RWPE2 (cell line): ENCODE measurements at places on chromosomes 2 and 18.
A peak's percentile ranks its signal among the peaks of the same experiment; 100 is the strongest.

DNA sequence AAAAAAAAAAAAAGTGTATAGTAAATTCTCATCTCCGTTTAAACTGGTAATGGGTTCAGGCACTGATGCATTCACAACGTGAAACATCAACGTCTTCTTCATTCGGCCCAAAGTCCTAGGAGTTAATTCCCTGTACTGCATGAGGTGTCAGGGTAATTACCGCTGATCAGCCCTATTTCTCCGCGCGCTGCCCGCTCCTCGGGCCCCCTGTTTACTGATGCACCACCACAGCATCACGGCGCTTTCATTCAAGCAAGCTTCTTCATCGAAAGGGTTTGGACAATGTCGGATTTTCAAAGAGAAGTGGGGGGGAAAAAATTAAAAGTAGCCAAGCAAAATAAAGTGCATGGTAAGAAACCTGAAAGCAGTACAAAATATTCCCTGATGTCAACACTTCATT lies 352.0 kb upstream of the POU3F3 start:
- DNase-seq, result no peak
- no peak overlapping the region for H3K27ac ChIP-seq
- H3K27me3 ChIP-seq, result peaks cover 28% of the 10 kb centered on the region
- H3K4me1 ChIP-seq, result no peaks in the 10 kb centered on the region
- no peak overlapping the region for H3K4me3 ChIP-seq

- no peak overlapping the region for H3K4me3 ChIP-seq
- peaks cover 77% of the 10 kb centered on the region for H3K4me1 ChIP-seq
- no peaks in the 10 kb centered on the region for H3K36me3 ChIP-seq
- DNase-seq, result no peak
- H3K27ac ChIP-seq, result peak overlapping the region; percentile 95
These were observed 86.0 kb downstream of the CDC42EP3 start for GRCh38 chr2:37585295-37585908.

- no peak for DNase-seq
- no peak overlapping the region for H3K4me3 ChIP-seq
- no peaks in the 10 kb centered on the region for H3K27me3 ChIP-seq
These were observed 37.2 kb downstream of the NLRC4 start for GRCh38 chr2:32227492-32227891.

DNA sequence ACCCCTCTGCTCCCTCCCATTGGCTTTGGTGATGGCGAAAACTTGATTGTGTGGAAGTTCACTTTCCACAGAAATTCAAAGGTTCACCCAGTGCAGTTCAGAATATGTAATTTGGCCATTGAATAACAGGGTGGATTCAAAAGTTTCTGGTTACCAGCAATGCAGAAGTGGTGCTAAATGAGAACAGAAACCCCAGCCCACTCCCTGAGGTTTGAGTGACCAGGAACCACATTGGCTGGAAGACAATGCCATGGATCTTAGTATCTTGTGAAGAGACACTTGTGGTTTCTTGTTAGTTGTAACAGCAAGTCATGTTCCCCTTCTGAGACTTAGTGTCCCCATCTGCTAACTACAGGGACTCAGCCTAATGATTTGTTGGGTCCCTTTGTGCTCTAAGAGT lies 49.8 kb downstream of the QPCT start:
- H3K4me1 ChIP-seq, result peaks cover 13% of the 10 kb centered on the region
- H3K36me3 ChIP-seq, result no peaks in the 10 kb centered on the region
- no peak overlapping the region for H3K27ac ChIP-seq

GRCh38 chr2:127029350-127030051 lies 77.5 kb downstream of the BIN1 start:
- H3K4me3 ChIP-seq, result no peak overlapping the region
- no peaks in the 10 kb centered on the region for H3K4me1 ChIP-seq
- H3K27ac ChIP-seq, result no peak overlapping the region
- DNase-seq, result no peak
- H3K27me3 ChIP-seq, result no peaks in the 10 kb centered on the region

DNA sequence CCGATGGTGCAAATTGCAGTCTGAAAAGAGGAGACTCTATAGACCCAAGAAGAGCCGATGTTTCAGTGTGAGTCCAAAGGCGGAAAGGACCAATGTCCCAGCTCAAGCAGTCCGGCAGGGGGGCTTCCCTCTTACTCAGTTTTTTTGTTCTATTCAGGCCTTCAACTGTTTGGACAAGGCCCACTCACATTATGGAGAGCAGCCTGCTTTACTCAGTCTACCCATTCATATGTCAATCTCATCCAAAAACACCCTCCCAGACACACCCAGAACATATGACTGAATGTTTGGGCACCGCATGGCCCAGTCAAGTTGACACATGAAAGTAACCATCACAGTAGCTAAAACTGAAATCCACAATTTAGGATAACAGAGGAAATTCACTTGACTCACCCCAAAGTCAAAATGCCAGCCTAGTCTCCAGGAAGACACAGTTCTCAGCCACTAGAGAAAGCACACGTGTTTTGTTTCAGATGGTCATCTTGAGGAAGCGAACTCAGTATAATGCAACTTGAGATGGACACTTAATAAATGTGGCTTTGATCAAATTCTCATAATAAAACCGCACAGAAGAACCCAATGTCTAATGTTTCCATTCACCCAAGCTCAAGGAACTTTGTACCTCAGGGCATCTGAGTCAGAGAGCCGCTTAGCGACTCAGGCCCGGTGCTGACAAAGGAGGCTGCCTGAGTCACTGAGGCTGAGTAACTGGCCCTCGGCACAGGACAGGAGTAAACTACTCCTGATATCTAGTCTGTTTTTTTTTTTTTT lies 2.4 kb downstream of the FHL2 start:
- H3K4me1 ChIP-seq, result peaks cover 35% of the 10 kb centered on the region
- H3K27ac ChIP-seq, result peak overlapping the region; percentile 97

DNA sequence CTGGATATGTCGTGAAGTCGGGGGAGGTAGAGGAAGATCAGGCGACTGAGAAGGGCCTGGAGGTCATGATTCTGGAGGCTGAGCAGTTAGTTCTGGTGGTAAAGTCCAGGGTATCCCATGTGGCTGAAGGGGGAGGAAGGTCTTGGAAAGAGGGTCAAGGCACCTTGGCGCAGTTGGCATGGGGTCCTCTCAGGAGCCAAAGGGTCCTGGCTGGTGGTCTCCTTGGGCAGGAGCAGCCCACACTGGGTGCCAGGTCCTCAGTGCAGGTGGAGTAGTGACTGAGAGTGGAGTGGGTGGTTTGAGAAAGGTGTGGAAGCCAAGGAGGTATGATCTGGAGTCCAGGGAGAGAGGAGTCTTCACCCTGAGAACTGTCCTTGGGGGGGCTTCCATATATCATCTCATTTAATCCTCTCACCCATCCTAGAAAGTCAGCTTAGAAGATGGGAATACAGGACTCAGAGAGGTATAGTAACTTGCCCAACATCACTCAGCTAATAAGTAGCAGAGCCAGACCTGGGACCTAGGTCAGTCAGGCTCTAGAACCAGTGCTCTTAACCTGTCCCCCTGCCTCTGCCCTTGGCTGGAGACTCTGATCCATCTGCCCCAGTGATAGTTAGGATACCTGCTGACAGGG lies 24.5 kb downstream of the FBXO41 start:
- H3K27ac ChIP-seq, result no peak overlapping the region
- no peak overlapping the region for H3K4me3 ChIP-seq
- no peaks in the 10 kb centered on the region for H3K36me3 ChIP-seq
- H3K27me3 ChIP-seq, result no peaks in the 10 kb centered on the region
